ENCODE measurements at places on chromosomes 6 and 20. TPM values are rescaled to one million over a fixed set of nuclear protein-coding genes. Genes with fewer than 3 reads are reported as not detected.
A peak's percentile ranks its signal among the peaks of the same experiment; 100 is the strongest.

ZSCAN31 gene
- total RNA-seq, result 26.2 TPM

VGLL2 gene
- not detected for total RNA-seq

- DNase-seq, result no peak
- no peaks in the 10 kb centered on the region for H3K4me1 ChIP-seq
- no peak overlapping the region for H3K27ac ChIP-seq
- no peaks in the 10 kb centered on the region for H3K27me3 ChIP-seq
- no peak overlapping the region for H3K4me3 ChIP-seq
- H3K36me3 ChIP-seq, result no peaks in the 10 kb centered on the region
Measured at GRCh38 chr20:24840121-24840713, 108.9 kb upstream of the CST7 start.

BPIFB2 gene
- total RNA-seq, result not detected

- H3K4me3 ChIP-seq, result no peak overlapping the region
- DNase-seq, result no peak
- H3K27me3 ChIP-seq, result peaks cover 16% of the 10 kb centered on the region
- no peaks in the 10 kb centered on the region for H3K4me1 ChIP-seq
Measured at GRCh38 chr20:733861-734260, 34.4 kb downstream of the SLC52A3 start.

GRCh38 chr6:69294862-69295261 lies 501.9 kb downstream of the LMBRD1 start:
- no peak overlapping the region for H3K4me3 ChIP-seq
- no peak overlapping the region for H3K27ac ChIP-seq
- no peaks in the 10 kb centered on the region for H3K4me1 ChIP-seq
- no peaks in the 10 kb centered on the region for H3K27me3 ChIP-seq
- H3K36me3 ChIP-seq, result no peaks in the 10 kb centered on the region

DNA sequence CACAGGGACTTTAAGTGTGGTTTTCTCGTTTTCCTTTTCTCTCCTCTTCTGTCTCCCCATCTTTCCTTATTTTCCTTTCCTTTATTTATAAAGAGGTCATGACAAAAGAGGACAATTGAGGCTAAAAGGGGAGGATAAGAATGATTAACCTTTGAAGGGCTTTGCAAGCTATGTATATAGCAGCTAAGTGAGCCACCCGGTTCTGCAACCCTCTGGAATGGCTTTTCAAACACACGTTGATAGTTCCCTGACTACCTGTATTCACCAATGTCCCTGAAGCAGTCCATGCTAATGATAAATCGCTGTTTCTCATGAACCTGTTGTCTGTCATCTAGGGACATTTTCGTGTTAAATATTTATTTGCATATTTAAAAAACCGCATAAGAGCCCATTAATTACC lies 124.4 kb upstream of the RALGAPA2 start:
- no peak overlapping the region for H3K27ac ChIP-seq
- no peak overlapping the region for H3K4me3 ChIP-seq
- no peak for DNase-seq
- peaks cover 11% of the 10 kb centered on the region for H3K27me3 ChIP-seq

- H3K27me3 ChIP-seq, result no peaks in the 10 kb centered on the region
- H3K4me3 ChIP-seq, result no peak overlapping the region
- H3K27ac ChIP-seq, result no peak overlapping the region
- no peaks in the 10 kb centered on the region for H3K36me3 ChIP-seq
- H3K4me1 ChIP-seq, result no peaks in the 10 kb centered on the region
- no peak for DNase-seq
Measured at GRCh38 chr6:138671351-138671750, 102.2 kb upstream of the CCDC28A start.

NFATC2 gene
- total RNA-seq, result 3.5 TPM

TAGAP gene
- total RNA-seq, result 1.4 TPM

GRCh38 chr6:14224359-14225103 lies 107.0 kb downstream of the CD83 start:
- no peak overlapping the region for H3K27ac ChIP-seq
- no peak overlapping the region for H3K4me3 ChIP-seq
- no peak for DNase-seq
- no peaks in the 10 kb centered on the region for H3K4me1 ChIP-seq
- H3K36me3 ChIP-seq, result no peaks in the 10 kb centered on the region

TBX18 gene
- total RNA-seq, result 0.49 TPM

GNAS-AS1 gene
- total RNA-seq, result not detected

GRCh38 chr20:59184880-59185447 lies 21.3 kb downstream of the ZNF831 start:
- H3K4me1 ChIP-seq, result no peaks in the 10 kb centered on the region
- H3K27me3 ChIP-seq, result no peaks in the 10 kb centered on the region
- DNase-seq, result no peak
- no peak overlapping the region for H3K4me3 ChIP-seq

DNA sequence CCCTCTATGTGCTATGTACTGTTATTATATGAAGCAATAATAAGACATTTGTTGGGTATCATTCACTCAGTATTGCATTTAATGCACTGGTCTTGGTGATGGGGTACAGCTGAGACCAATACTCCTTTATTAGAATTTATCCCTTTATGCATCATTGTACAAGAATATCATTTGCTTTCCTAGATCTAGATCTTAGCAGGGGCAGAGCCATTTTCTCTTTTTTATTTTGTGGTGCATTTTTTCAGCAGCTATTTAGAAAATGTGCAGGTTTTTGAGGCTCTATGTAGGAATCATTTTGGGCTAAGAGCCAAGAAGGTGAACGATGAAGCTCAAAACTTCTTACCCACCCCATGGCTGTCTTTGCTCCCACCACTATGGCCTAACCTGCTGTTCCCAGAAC lies 114.2 kb downstream of the OR2B2 start:
- no peak overlapping the region for H3K4me3 ChIP-seq
- peaks cover 11% of the 10 kb centered on the region for H3K27me3 ChIP-seq
- no peak for DNase-seq
- no peak overlapping the region for H3K27ac ChIP-seq

- H3K4me3 ChIP-seq, result no peak overlapping the region
- no peaks in the 10 kb centered on the region for H3K4me1 ChIP-seq
- H3K27ac ChIP-seq, result no peak overlapping the region
- no peak for DNase-seq
- H3K36me3 ChIP-seq, result no peaks in the 10 kb centered on the region
Measured at GRCh38 chr6:115276881-115277565, 783.7 kb downstream of the FRK start.

CTAGE9 gene
- not detected for total RNA-seq

DNA sequence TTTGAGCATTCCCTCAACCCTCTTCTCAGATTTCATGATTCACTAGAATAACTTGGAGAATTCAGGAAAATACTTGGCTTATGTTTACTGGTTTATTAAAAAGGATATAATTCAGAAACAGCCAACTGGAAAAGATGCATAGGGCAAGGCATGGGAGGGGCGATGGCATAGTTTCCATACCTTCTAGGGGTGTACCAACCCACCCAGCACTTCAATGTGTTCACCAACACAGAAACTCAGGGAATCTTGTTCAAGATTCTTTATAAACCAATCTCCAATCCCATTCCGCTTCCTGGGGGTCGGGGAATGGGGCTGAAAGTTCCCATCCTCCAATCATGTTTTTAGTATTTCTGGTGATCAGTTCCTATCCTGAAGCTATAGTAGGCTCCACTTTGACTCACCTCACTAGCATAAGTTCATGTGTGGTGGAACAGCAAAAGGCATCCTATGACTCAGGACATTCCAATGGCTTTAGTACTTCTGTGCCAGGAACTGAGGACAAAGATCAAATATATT lies 164.4 kb downstream of the SIM1 start:
- DNase-seq, result no peak
- H3K4me3 ChIP-seq, result no peak overlapping the region
- H3K36me3 ChIP-seq, result no peaks in the 10 kb centered on the region
- H3K27ac ChIP-seq, result no peak overlapping the region

DNA sequence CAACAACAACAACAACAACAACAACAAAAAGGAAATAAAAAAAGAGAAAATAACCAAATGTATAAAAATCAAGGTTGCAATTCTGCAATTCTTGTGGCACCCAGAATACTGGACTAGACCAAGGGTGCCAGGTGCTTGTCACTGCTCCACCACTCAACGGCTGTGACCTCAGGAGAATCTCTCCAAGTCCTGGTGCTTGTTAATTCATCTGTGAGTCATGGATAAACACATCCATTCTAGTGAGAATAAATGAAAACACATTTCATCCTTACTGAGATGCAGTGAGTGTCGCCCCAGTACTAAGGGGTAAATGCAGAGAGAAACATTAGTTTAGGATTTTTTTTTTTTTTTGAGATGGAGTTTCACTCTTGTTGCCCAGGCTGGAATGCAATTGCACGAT lies 32.0 kb downstream of the HLA-C start:
- no peaks in the 10 kb centered on the region for H3K36me3 ChIP-seq
- H3K27ac ChIP-seq, result no peak overlapping the region
- H3K4me3 ChIP-seq, result no peak overlapping the region
- H3K4me1 ChIP-seq, result no peaks in the 10 kb centered on the region

GRCh38 chr6:16741112-16742016 lies 19.9 kb downstream of the ATXN1 start:
- no peaks in the 10 kb centered on the region for H3K36me3 ChIP-seq
- H3K27ac ChIP-seq, result peak overlapping the region; percentile 78

- no peak overlapping the region for H3K4me3 ChIP-seq
- no peaks in the 10 kb centered on the region for H3K36me3 ChIP-seq
- no peaks in the 10 kb centered on the region for H3K27me3 ChIP-seq
- no peak overlapping the region for H3K27ac ChIP-seq
- DNase-seq, result no peak
- no peaks in the 10 kb centered on the region for H3K4me1 ChIP-seq
Measured at GRCh38 chr6:20870021-20870420, 335.8 kb downstream of the CDKAL1 start.

DNA sequence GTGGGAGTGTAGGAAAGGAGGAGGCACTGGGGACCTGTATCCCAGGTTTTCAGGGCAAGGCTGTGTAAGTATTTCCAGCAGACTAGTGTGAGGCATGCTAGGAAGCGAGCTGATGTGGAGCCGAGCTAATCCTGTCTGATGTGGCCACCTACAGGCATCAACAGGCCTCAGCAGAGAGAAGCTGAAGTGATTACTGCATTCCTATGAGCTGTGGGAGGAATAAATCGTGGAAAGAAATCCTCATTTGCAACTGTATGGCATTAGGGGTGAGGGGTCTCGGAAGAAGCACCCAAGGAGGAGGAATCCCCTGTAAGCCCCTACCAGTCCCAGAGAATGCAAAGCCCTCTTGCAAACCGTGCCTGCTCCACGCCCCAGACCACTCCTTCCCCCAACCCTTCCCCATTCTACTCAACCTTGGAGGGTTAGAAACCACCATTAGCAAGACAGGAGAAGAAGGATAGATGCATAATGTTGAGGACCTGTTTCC lies 41.6 kb downstream of the C6orf15 start:
- H3K4me1 ChIP-seq, result peaks cover 13% of the 10 kb centered on the region
- no peaks in the 10 kb centered on the region for H3K36me3 ChIP-seq
- H3K4me3 ChIP-seq, result no peak overlapping the region

HLA-E gene
- 364 TPM for total RNA-seq

GRCh38 chr20:16865406-16865805 lies 117.2 kb downstream of the OTOR start:
- H3K27ac ChIP-seq, result no peak overlapping the region
- DNase-seq, result no peak
- H3K36me3 ChIP-seq, result no peaks in the 10 kb centered on the region
- no peaks in the 10 kb centered on the region for H3K4me1 ChIP-seq

NKAIN2 gene
- 0.82 TPM for total RNA-seq
